Cardiac fibroblast (primary cell): ENCODE measurements at places on chromosomes 12 and 14.

- DNase-seq = peak; percentile 21
Observed at GRCh38 chr12:11621797-11622423, 27.6 kb upstream of the ETV6 start.

- DNase-seq = no peak
Observed at GRCh38 chr12:123148655-123149054, 2.2 kb downstream of the PITPNM2 start.

DNA sequence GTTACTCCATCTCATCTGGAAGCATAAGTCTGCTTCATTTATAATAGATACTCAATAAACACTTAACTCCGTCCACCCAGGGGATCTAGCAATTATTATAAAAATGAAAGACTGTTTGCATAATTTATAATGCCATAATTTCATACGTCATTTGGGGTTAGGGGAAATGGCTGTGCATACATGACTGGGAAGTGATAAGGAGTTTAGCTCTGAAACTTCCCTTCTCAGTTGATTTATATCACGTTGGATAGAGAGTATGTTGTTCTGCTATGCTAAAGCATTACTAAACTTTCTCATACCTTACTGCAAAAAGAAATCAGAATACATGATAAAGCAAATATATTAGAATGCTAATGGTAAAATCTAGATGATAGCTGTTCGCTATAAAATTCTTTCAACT is 90.4 kb upstream of the DYNC1H1 start:
- no peak for DNase-seq

GRCh38 chr12:9319842-9320173 is 111.6 kb upstream of the PZP start:
- DNase-seq = no peak

DNA sequence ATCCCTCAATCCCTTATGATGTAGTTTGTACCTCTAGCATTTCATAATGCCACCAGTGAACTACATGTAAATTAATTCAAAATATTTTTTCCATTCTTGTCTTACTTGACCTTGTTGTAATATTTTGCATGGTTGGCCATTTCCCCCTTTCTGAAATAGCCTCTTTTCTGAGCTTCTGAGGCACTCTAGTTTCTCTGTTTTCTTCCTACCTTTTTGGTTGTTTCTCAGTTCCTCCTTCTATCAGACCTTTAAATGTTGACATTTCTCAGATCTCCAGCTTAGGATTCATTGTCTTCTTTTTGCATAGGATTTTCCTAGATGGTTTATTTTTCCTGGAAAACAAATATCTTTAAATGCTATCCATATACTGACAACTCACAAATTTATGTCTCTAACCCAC is 9.8 kb upstream of the RMST start:
- no peak for DNase-seq

GRCh38 chr12:124508381-124509079 is 58.9 kb downstream of the NCOR2 start:
- peak; percentile 31 for DNase-seq

DNA sequence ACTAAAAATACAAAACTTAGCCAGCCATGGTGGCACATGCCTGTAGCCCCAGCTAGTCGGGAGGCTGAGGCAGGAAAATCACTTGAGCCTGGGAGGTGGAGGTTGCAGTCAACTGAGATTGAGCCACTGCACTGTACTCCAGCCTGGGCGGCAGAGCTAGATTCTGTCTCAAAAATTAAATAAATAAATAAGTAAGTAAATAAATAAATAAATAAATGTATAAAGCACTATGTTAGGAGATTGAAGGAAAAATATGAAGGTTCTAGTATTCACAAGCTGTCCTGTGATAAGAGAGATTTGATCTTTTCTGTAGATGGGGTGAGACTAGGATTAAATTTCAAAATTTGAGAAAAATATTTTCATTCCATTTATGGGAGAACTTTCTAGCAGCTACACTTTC is 5.7 kb downstream of the DNAJC22 start:
- no peak for DNase-seq

DNA sequence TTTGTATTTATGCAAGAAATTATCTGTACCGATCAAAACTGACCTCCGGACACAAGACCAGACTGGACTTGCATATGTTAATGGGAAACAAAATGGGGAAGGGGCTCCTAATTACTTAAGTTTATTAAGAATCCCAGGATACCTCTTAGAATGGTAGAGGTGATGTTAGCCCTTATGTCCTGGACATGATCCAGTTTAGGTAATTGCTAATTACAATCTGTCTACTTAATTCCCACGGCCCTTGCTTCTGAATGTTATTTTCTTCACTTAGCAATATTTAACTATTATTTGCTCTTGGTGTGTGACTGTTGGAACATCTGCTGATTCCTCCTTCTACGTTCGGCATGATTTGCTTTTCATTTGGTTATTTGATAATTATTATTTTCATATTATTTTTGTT is 644.0 kb downstream of the DIO2 start:
- DNase-seq = no peak

DNA sequence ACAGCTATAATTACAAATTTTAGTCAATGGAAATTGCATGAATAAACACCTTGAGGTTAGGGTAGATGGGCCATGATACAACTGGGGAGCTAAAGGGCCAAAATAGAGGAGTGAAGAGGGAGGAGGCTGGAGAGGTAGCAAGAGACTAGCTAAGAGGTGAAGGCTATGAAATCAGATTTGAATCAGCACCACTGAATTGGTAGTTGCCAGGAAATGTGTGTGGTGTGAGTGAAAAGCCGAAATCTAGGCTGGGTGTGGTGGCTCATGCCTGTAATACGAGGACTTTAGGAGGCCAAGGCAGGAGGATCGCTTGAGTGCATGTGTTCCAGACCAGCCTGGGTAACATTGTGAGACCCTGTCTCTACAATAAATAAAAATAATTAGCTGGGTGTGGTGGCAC is 22.7 kb downstream of the YY1 start:
- DNase-seq = no peak

GRCh38 chr12:57770734-57771133 is 1.2 kb downstream of the METTL1 start:
- no peak for DNase-seq
